RPMI7951 (cell line): ENCODE measurements at places on chromosomes 4 and X.

DNA sequence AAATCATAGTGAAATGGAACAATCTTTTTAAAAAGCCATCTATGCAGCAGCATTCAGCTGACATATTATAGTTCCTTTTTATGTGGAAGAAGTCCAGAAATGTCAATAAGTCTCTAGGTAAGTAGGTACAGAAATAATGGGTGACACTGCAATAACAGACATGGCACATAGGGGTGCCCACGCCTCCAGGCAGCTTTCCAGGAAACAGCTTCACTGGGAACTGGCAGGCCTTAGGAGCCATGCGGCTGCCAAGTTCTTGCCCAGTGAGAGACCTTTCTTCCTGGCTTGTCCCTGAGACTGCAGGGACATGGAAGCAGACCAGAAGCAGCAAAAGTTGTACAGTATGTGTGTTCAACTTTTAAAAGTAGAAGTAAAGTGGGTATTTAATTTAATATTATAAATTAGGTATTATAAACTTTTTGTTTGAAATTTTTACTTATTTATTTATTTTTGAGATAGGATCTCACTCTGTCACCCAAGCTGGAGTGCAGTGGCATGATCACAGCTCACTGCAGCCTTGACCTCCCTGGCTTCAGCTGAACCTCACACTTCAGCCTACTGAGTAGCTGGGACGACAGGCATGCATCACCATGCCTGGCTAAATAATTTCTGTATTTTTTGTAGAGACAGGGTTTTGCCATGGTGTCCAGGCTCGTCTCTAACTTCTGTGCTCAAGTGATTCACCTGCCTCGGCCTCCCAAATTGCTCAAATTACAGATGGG lies 12.1 kb upstream of the ETNPPL start:
- DNase-seq: peak; percentile 2

GRCh38 chr4:10949039-10949733 lies 264.6 kb upstream of the CLNK start:
- no peak for DNase-seq

DNA sequence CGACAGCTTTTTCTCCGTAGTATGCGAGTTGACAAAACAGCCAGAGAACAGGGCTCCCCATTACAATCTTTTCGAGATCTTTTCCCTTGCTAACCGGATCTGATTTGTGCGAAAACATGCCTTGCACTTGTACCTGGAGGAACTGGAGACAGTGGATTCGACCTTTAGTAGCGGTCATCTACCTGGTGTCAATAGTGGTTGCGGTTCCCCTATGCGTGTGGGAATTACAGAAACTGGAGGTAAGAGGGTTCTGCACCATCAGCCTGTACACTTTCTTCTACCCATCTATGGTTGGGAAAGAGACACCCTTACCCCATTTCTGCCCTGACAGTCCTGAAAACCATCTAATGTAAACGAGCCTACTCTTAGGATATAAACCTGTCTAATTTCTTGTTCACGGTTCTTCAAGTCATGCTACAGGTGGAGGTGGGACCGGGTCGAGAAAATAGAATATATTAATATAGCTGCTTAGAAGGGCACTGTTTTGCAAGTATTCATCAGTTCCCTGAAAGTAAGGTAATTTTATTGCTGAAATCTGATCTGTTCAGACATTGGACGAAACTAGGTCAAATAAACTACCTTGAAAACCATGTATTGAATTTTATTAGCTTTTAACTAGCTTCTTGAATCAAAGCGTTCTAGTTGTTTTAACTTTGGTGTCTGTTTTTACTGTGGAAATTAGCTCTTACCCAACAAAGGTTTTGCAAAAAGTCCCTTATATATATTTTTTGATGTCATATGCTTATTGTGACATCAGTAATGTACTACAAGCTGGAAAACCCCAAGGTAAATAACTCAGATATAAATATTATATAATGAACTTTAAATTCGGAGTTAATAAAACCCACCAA lies 869 bp downstream of the TMEM184C start:
- DNase-seq: no peak

DNA sequence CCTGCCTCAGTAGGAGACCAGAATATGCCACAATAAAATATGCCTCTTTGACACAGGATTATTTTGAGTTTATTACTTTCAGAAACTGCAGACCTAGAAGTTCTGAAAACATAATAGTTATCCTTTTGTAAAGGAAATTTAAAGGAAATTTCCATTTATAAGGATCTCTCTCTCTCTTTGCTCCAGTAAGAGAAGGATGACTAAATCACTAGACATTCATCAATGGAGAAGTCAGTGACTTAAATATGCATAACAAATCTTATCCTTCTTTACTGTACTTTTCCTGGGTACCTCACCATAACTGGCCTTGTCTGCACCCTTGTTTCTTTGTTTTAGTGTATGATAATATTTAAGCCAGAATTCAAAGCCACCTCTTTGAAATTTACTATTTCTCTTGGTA lies 28.3 kb upstream of the OPHN1 start:
- no peak for DNase-seq

DNA sequence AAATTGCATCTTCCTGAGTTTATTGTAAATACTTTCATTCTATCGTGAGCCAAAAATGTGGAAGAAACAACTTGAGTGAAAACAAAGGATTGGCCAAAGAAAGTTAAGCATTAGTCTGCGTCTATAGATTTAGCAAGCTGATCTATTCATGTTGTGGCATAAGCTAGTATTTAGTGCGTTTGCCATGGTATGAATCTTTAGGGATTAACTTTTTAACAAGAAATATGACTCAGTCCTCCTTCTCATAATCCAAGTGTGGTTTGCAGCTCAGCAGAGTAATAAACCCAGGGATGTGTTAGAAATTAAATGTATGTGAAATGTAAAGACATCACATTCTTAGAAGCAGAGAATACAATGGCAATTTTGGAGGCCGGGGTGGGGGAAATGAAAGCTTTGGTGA lies 1110.9 kb downstream of the NLGN4X start:
- DNase-seq: no peak

- no peak for DNase-seq
Measured at GRCh38 chr4:70600977-70601376, 8.9 kb downstream of the AMBN start.

GRCh38 chr4:152677117-152677516 lies 2.7 kb downstream of the TMEM154 start:
- no peak for DNase-seq

DNA sequence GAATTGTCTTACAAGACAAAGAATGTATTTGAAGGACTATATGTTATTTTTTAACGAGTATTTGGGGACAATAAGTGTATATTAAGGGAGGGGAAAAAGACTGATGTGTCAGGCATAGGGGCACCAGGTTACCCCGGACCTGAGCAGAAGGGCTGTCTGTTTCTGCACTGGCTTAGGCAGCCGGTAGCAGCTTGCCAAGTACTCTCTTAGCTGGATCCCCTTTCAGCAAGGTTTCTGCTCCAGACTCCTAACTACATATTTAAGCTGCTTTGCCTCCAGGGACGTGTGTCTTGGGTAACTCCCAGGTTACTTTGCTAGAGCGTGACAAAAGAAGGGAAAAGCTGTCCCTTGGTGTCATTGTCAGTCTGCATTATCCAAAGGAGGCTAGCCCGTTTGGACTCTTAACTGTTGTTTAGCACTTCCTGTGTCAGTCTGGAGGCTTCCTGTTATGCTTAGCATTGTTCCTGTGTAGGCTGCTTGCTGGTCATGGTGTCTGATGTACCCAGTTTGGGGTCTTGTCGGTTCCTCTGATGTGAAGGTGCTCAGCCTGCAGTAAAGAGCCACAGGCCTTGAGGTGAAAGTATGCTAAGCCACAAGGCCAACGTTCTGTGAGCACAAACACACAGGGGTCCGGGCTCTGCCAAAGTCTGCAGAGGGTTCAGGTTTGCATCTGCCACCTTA lies 11.6 kb downstream of the CXCR3 start:
- no peak for DNase-seq
